ENCODE measurements at places on chromosomes 2 and 18.

DNA sequence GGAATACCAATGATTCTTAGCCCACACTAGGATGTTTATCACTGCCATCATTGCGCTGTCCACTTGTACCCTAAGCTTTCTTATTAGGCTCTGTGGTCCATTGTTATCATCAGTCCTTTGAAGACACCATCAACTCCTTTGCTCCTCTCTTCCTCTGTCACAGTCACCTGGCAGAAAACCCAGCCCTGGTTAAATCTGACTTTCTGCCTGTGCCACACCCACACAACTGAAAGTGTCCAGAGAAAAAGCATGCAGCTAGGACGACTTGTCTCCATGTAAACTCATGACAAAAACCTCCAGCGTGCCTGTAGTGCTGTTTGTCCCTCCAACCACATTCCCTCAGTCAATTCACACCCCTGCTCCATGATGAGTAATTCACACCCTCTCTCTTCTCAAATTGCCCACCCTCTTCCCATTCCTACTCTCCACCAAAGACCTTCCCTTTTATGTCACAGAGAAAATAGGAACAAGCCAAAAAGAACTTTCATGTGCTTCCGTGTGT lies 297.4 kb upstream of the MGAT5 start:
- no peak for DNase-seq

DNA sequence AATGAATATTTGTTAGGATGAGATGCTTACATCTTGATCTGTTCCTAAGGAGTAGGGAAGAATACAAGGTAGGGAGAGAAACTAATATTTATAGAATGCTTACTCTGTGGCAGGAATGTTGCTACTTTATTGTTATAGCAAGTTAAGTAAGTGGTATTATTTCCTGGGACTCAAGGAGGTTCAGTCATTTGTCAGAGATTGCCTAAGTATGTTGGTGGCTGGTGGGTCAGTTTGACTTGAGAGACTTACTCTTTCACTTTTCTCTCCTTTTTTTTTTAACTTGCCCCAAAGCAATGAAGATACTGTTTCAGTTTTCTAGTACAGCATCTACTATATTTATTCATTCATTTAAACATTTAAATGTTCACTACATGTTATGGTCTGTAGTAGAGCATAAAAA lies 209.2 kb upstream of the STON1 start:
- no peak for DNase-seq

GRCh38 chr18:27198036-27198435 lies 12.9 kb upstream of the CHST9 start:
- DNase-seq, result no peak

DNA sequence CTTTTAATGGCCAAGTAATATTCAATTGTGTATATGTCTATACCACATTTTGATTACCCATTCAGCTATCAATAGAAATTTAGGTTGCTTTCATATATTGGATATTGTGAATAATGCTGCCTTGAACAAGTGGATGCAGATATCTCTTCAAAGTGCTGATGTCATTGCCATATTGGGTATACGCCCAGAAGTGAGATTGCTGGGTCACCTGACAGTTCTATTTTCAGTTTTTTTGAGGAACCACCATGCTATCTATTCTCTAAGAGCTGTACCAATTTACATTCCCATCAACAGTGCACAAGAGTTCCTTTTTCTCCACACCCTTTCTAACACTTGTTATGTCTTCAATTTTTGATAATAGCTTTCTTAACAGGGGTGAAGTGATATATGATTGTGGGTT lies 306.9 kb downstream of the ZNF516 start:
- DNase-seq, result no peak

GRCh38 chr2:43191947-43192516 lies 34.4 kb downstream of the ZFP36L2 start:
- DNase-seq, result no peak

DNA sequence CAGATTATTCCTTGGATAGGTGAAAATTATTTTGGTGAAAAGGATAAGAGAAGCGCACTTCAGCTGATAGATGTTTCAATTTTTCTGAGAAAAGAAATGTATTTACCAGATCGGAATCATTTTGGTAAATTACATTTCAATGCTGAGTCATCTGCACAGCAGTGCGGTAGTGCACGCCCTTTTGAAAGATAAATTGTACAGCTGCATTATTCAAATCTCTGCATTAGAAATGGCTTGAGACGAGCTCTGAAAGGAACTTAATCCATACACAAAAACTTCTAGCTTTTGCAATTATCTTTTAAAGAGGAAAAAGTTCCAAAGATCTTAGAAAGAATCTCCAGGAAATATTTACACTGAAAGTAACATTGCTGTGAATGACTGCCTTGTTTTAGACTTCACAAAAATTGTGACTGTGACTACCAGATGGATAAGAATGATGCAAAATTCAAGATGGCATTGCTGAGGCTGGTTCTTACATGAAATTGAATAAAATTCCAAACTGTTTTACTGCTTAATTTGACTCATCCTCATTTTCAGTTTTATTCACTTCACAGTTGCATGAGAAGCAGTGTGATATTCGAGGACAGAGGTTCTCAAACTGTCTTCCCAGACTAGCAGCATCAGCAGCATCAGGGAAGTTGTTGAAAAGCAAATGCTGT lies 161.7 kb downstream of the RND3 start:
- no peak for DNase-seq

GRCh38 chr2:43724728-43725526 lies 48.7 kb upstream of the C1GALT1C1L start:
- DNase-seq, result no peak

GRCh38 chr2:25494616-25495015 lies 152.9 kb upstream of the DNMT3A start:
- DNase-seq, result no peak

- no peak for DNase-seq
Measured at GRCh38 chr18:55136864-55137263, 177.6 kb upstream of the CCDC68 start.

DNA sequence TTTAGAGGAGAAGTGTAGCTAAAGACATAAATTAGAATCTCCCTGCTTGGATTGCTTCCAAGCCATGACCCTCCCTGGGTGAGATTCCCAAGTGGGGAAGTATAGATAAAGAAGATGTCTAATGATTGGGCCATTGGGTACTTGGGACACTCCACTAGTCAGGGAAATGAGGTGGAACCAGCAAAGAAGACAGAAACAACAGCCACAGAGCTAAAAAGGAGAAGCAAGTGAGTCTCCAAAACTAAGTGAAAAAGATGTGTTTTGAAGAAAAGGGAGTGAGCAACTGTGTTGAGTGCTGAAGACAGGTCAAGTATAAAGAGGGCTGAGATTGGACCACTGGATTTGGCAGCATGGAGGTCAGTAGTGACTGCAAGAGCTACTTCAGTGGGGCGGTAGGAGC lies 276.7 kb upstream of the STON1 start:
- DNase-seq, result no peak

DNA sequence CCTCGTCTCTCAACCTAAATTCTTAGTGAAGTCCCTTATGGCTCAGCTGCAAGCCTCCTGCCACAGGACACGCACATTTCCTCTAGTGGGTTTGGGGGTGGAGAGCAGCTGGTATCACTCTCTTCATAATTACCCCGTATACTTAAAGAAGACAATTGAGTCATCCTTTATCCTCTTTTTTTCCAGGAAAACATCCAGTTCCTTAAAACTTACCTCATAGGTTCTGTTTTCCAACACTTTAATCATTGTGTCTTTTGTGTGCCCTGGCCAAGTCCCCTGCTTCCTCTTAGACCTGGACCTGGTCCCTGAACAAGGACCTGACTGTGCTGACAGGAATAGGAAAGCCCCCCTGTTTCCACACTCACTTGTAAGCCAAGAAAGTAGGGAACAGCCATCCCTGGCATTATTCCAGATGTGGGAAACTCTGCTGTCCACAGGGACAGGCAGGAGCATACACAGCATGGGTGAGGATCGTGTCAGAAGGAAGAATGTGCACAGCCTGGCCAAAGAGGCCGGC lies 42.3 kb upstream of the MYO1B start:
- DNase-seq, result no peak

GRCh38 chr2:2484301-2484700 lies 153.2 kb upstream of the MYT1L start:
- DNase-seq, result peak; percentile 40

DNA sequence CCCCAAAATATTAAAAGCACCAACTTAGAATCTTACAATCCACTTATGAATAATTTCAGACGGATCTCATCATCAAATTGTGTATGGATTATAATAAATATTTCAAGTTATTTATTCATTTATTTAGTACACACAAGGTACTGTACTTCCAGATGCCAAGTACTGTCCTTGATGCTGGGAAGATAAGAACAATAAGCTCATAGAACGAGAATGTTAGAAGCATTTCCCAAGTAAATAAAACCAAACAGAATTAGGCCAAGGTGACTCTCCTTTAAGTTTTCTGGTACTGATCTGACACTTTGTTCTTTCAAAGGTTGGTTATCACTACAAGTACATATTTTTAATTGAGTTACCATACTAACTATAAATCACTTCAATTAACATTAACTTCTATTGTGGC lies 416.1 kb upstream of the ETAA1 start:
- no peak for DNase-seq

DNA sequence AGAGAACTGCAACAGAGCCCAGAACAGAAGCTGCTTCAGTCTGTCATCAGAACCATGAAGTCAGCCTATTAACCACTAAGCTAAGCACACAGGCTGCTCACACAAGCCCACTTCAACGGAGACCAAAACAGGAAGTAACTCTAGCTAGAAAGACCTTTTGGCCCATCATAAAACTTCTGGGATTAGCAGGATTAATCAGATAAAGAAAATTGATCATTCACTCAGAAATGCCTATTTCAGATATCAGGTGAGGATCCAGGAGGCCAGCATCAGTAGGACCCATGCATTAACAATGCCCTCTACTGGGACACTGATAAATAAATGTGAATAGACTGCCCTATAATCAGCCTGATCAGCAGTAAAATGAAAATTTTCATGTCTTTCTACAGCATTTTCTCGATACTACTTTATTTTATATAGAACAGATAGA lies 101.4 kb downstream of the WDPCP start:
- DNase-seq, result no peak

DNA sequence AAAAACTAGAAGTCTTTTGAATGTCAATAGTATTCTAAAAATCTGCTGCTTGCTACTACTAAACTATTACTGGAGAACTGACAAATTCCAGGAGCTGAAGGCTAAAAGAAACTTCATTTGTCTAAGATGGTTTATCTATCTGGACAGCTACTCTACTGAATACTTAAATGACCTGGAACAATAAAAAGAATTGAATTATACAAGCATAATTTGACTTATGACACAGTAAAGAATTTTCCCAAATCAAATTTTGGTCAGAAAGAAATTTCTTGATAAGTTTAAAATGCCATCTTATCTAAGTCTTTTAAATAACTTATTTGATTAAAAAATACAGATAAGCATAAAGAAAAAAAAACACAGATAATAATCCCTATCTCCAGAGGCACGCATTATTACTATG lies 80.2 kb upstream of the ITGA4 start:
- no peak for DNase-seq

DNA sequence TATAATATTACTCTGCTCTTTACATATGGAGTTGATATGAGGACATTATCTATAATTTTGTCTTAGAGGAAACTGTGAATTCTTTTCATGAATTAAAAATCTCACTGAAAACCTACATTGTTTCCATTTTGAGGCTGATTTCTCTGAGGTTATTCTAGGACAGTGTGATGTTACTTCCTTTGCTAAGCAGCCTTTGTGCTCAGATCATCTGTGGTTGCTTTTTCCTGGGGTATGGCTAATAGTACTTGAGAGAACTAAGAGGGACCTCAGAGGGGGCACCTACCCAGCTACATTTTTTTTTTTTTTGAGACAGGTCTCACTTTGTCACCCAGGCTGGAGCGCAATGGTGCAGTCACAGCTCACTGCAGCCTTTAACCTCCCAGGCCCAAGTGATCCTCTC lies 8.7 kb upstream of the MPP4 start:
- DNase-seq, result no peak

DNA sequence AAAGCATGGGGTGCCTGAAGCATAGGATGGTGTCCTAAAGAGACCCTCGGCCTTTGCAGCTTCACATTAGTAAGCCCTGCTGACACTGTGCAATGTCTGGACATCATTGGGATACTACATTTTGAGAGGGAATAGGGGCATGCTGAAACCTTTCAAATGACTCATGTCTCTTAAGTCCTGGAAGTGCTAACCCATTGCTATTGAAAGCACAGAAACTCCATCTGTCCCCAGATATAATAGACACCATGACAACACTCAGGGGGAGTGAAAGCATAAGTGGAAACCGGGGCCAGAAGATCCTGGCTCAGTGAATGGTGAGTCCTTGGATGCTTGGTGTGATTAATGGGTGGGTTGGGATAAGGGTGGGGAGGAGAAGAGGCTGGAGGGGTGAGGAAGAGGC lies 595.5 kb upstream of the ID2 start:
- DNase-seq, result no peak

All from NCI-H2227 treated with DMSO at 0.1 percent for 48 hours (cell line).